ENCODE measurements at places on chromosomes 7 and 10.
A peak's percentile ranks its signal among the peaks of the same experiment; 100 is the strongest.

GRCh38 chr10:126062131-126063032 is 166.0 kb downstream of the FANK1 start:
- peak; percentile 96 for DNase-seq

GRCh38 chr7:42198974-42199668 is 37.9 kb downstream of the GLI3 start:
- peak; percentile 78 for DNase-seq

DNA sequence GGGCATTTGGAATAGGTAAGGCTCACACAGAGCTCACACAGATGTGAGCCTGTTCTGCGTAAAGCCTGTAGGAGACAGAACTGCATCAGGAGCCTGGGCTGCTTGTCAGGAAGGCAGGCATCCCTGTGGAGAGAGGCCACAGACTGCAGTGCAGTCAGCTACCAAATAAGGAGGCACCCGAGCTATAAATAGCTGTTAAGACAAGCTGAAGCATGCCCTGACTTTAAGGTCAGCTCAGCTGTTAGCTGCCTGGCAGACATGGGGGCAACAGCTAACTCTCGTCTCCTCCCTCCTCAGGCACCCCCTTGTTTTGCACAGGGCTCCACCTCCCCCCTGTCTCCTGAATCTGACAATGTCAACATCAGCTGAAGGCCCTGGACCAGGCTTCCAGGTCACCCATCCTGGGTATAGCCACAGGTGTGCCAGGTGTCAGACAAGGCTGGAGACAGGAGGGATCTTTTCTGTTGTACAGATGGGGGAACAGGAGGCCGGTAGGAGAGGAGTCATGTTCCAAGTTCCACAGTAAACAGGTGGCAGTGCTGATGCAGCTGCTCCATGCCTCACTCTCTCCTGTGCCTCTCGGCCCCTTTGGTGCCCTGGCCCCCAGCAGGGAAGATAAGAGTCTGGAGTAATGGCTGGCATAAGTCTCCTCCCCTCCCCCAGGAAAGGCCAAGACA is 27.6 kb upstream of the MKRN1 start:
- peak; percentile 72 for DNase-seq

GRCh38 chr10:75137533-75138438 is 26.3 kb downstream of the SAMD8 start:
- DNase-seq: peak; percentile 55

GRCh38 chr7:43139137-43139536 is 26.7 kb downstream of the HECW1 start:
- no peak for DNase-seq

DNA sequence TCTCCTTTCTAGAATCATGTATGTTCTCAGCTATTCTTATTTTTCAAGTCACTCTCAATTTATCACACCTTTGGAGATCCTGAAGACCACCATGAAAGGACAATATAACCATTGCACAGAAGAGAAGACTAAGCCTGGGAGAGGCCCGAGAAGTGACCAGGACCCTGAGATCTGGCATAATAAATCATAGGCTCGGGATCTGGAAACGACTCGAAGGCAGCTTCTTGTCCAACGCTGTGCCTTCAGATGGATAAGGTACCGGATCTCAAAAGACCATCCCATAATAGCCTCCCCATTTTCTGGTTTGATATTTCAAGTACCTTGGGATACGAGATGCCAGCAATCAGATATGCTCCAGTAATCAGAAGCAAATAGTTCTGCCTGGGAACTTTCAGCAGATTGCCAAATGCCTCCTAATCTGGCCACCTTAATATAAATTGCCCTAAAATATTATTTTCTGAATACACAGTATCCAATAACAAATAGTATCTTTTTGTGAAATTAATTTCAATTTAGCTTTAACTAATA is 179.2 kb upstream of the ZMIZ1 start:
- no peak for DNase-seq

DNA sequence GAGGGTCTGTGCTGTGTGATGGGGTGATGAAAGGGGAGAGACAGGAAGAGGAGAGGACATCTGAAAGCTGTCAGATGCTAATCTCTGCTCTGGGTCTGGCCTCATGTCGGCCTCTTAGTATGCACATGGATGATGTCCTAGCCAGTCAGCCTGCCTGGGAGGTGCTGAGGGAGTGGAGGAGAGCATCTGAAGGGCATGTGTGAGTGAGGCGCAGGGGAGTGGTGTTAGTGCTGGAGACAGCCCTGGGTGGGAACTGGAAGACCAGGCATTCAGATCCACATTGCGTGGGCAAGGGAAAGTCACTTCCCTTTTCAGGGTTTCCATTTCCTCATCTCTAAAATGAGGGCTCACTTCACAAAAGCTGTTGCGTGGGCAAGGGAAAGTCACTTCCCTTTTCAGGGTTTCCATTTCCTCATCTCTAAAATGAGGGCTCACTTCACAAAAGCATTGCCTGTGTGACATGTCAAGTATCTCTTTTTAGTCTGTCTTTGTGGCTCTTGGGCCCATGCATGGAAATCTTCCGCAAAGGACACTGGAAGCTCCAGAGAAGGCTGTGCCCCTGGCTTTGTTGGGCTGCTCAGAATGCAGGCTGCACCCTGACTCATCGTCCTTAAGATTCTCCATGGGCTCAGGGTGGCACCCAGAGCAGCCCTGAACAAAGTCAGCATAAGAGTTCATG is 10.0 kb downstream of the SFTPD start:
- no peak for DNase-seq

DNA sequence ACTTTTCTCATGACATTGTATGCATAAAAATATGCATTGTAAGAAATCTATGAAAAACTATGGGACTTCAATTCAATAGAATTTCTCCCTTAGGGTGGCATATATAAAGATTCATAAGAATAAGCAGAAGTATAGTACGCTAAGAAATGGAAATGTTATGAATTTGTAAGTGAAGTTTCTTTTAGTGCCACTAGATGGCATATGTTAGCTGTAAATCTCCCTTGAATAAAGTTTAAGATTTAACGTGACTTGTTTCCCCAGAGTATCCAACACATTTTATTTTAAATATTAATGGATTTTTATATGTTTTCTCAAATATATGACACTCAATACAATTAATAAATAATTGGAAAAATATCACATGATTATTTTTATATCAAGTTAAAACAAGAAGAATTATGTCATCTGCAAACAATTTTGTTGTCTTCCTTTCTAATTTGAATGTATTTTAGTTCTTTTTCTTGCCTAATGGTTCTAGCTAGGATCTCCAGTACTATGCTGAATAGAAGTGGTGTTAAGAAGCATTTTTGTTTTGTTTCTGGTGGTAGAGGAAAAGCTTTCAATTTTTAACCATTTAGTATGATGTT is 287.2 kb downstream of the HGF start:
- peak; percentile 38 for DNase-seq

GRCh38 chr10:130627346-130628045 is 491.3 kb downstream of the GLRX3 start:
- DNase-seq: no peak

- no peak for DNase-seq
These were observed 29.9 kb downstream of the ADRB1 start for GRCh38 chr10:114073395-114074186.

DNA sequence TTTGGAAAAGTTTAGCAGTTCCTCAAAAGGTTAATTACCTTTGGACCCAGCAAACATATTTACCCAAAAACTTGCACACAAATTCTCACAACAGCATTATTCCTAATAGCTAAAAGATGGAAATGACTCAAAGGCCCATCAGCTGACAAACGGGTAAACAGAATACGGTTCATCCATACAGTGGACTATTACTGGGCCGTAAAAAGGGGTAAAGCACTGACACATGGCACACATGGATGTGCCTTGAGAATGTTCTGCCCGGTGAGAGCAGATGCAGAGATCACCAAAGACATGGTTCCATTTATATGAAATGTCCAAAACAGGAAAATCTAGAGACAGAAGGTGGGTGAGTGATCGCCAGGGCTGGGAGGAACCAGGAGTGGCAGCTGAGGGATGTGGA is 95.2 kb upstream of the DNAJB6 start:
- no peak for DNase-seq

DNA sequence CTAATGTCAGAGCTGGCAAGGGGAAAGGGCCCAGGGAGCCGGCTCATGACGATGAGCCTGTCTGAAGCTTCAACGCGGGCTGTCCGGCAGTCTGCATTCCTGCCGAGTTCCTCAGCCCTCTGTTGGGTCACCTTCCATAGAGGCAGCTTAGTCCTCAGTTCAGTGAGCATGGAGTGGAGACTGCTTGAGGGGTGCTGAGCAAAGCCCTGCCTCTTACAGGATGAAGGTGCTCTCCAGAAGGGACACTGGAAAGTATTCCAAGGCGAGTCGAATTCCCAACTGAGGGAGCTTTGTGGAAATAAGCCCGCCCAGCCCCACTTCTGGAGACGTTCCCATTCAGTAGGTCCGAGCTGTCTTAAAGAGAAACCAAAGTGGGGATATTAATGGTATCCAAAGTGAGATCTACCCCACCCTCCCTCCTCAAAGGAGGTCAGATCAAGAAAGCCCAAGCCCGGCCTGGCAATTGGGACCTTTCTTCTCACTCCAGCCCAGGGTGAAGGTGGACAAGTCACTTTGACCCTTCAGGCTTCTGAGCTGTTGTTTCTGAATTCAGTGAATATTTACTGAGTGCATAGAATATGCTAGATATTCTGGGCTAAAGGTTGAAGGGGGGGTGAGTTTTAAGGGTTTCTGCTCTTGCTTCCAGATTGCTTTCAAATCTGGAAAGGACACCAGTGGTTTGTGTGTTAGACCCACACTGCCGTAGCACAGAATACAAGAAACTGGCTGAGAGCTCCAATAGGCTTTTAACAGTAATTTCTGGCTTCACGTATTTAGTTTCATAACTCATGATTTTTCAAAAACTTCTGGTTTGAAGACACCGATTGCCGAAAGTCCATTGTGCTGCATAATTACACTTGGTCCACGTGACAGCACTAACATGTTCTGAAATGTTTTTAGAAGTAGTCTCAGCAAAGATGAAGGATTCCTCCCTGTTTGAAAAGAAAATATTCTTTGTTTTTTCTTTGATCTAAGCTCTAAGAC is 3.5 kb downstream of the EGFR start:
- no peak for DNase-seq

DNA sequence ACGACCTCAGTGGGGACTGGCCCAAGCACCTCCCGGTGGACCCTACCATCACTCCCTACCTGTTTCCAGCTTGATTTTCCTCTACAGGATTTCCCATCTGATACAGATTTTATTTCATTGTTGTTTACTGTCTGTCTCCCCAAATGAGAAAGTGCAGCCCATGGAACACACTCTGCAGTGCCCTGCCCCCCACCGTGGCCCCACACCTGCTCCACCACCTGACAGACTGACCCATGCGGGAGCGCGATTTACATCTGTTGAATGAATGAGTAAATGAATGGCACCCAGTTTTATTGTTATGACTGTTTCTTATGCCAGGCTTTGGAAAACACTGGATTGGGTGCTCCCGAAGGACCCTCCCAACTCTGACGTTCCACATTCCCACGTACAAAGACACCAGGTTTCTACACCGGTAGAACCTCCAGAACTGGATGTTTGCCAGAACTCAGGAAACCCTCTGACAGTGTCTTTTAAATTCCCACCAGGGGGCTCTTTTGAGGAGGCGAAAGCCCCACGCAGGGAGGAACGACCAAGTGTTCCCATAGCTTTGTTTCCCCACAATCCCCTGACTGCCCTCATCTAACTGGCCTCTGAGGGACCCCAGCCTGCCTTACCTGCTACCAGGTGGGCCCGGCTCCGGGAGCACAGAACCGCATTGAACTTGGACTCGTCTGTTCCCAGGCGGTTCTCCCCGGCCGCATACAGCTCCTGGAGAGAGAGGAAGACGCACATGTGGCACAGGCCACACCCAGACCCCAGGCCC is 29.0 kb downstream of the PLAC9 start:
- no peak for DNase-seq

- DNase-seq: no peak
These were observed 7.6 kb downstream of the SEMA4G start for GRCh38 chr10:100976906-100977305.

DNA sequence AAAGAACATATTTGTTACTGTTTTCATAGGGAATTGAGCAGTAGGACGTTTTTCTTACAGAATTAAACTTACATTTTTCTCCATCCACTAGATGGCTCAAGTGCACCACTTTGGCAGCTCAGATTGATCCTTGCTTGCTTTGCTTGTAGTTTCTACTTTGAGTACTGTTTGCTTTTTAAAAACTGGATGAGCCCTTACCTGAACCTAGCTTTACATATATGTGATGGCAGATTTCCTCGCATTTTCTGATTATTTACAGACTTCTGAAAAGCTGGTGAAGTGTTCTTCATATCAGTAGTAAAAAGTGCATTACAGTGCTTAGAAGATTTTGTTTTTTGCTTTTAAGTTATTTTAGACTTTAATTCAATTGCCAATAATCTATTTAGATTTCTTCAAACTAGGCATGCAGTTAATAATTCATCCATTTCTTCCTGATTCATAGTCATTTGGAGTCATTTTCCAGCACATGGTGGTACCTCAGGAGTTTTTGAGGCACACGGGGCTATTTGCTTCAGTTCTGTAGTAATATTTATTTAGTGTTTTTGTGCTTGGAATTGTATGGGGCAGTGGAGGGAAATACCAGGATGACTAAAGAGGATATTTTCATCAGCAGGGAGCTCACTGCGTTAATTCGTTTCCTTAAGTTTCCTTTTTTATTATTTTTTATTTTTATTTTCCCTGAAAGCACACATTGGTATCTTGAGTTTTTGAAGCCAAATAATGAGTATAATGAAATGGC is 57.3 kb downstream of the MAPK8 start:
- peak; percentile 77 for DNase-seq

- peak; percentile 69 for DNase-seq
These were observed 107.9 kb upstream of the PPIF start for GRCh38 chr10:79239275-79239779.

DNA sequence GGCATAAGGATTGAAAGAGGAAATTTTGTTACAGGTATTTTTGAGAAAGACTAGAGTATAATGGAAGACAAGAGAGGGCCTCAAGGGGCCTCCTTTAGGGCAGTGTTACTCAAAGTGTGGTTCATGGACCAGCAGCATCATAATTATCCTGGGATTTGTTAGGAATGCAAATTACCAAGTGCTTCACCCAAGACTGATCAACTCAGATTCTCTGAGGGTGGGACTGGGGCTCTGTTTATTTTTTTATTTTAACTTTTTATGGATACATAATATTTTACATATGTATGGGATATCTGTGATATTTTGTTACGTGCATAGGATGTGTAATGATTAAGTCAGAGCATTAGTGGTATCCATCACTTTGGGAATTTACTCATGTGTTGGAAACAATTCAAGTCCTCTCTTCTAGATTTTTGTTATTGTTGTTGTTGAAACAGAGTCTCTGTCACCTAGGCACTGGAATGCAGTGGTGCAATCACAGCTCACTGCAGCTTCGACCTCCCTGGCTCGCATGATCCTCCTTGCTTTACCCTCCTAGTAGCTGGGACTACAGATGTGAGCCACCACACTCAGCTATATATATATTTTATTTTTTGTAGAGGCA is 2.2 kb upstream of the KCTD7 start:
- peak; percentile 79 for DNase-seq

Measured in HFFc6 (cell line).